ENCODE measurements at places on chromosomes 7 and 10.

DNA sequence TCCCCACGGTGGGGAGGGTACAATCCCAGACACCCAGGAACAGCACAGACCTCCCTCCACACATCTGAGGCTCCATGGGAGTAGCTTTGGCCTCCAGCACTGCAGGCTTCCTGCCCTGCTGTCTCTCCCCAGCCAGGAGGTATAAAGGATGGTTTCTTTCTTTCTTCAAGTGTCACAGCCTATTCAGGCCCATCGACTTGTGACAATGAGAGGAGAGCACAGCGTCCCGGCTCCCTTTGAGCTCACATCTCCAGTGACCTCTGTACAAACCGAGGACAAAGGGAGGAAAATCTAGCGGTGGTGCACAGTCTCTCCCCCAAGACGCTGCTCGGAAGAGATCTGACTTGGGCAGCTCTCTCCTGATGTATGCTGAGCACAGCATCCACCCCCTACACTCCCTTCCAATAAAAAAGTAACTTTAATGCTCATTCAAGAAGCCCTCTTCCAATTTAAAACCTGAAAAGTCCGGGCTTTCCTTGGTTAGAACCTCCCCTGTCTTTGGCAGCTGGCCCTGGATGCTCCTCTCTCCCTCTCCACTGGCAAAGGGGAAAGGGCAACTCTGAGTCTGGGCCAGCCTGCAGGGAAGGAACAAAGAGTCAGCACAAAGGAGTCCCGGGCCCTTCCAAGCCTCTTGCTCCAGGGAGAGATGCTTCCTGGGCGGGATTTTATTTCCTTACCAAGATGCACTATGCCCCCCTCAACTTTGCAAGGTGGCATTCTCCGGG lies 18.0 kb downstream of the CHST15 start:
- DNase-seq, result no peak

- DNase-seq, result no peak
Observed at GRCh38 chr7:50207251-50207564, 97.3 kb upstream of the IKZF1 start.

DNA sequence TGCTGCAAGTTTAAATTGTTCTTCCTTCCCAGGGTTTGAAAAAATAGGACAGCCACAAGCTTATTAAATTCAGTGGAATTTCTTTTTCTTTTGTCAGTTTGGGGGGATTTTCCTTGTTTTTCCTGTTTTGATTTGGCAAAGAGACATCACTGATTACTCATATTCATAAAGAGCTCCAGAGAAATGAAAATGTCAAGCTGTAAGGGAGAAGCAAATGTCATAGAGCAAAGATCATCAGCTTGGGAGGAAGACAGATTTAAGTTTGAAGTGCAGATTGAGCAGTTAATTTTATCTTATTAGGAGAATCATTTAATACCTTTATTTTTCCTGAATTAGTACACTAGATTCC lies 255.8 kb upstream of the PHYHIPL start:
- DNase-seq, result no peak

- DNase-seq, result no peak
Observed at GRCh38 chr7:156659961-156660360, 19.4 kb downstream of the RNF32 start.

- DNase-seq, result no peak
Observed at GRCh38 chr7:89927762-89928161, 226.5 kb upstream of the STEAP1 start.

DNA sequence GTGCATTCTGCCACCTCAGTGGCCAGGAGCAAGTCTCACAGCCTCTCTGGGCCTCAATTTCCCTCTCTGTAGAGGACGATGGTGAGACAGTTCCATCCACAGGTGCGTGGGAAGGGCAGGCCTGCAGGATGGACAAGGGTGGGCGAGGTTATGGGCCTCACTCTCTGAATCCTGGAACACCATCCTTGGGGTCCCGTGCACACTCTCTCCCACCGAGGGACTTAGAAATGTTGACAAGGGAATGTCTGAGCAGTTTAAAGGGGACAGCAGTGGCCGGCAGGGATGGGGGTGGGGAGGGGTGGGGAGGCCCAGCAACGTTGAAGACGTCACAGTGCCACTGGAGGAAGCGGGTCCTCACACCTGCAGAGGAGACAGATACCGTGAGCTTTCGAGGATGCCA lies 111.5 kb downstream of the FOXL3 start:
- DNase-seq, result no peak

DNA sequence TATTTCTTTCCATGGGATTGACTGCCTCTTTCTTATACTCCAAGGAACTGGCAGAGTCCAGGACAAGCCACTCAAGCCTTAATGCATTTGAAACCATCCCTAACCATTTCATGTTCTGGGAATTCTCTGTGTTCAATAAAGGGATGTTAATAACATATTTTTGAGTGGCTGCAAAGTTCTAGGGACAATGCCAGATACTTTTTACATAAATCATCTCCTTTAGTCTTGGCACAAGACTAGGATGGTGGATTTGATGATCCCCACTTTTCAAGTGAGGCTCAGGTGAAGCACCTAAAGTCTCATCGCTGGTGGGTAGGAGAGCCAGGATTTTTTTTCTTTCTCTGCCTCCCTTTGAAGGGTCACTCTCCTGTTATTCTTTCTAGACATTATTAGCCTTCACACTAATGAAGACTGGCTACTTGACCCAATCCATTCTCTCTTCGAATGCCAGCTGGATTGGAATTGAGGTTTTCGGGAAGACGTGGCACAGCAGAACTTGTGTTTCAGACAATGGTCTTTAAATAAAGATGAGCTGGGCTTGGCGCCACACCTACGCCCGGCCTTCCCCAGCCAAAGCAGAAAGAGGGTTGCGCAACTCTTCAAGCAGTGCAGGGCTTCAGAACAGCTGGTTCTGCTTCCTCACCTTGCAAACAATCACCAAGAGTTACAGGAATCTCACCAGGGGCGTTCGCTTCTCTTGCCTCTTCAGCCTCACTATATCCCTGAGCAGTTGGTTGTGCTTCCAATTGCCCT lies 73.8 kb upstream of the BMPER start:
- DNase-seq, result no peak

DNA sequence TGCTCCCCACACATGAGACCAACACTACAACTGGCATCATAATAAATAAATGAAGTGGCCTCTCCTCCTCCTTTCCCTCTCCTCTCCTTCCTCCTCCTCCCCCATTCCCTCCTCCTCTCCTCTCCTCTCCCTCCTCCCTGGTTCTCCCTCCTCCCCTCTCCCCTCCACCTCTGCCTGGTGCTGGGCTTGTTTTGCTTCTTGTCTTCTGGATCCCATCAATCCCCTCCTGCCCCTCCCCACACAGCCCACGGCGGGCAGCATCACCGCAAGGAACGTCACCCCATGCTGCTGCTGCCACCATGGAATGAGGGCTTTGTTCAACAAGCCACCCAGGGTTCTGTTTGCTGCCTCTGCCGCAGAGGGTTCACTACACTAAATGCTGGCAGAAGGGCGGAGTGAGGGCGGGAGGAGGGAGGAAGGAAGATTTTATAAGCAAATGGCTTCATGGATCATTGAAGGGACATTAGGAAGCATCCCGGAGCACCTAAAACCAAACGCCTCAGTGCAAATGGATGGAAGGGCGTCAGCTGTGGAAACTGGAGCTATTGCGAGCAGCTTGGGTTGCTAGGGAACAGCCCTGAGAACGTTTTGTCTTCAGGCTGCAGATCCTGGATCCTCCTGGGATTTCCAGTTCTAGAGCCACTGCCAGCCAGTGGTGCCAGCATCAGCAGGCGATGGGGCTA lies 379.7 kb upstream of the ZMIZ1 start:
- no peak for DNase-seq

DNA sequence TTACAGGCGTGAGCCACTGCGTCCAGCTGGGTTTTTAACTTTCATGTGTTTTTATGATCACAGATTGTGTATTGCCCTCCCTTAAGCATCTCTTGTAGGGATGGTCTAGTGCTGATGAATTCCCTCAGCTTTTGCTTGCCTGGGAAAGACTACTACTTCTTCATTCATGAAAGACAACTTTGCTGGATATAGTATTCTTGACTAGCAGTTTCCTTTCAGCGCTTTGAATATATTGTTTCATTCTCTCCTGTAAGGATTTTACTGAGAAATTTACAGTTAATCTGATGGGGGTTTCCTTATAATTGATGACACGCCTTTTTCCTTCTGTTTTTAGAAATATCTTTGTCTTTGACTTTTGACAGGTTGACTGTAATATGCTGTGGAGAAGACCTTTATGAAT lies 33.2 kb downstream of the STK31 start:
- DNase-seq, result no peak

DNA sequence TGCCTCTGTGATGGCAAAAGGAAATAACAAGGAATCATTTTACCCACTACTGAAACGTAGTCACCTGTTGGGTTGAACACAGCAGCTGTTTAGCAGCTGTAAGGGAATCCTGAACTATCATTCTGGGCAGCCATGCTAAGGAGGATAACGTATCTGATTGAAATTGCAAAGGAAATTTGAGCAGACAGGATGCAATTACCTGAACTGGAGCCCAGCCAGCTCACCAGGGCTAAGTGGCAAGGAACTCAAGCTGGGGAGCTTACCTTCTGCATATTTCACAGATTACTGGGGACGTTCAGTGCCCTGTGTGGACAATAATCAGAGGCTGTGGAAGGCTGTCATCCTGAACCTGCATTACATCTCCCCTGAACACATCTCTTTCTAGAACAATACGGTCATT lies 650.5 kb downstream of the SORCS3 start:
- no peak for DNase-seq

DNA sequence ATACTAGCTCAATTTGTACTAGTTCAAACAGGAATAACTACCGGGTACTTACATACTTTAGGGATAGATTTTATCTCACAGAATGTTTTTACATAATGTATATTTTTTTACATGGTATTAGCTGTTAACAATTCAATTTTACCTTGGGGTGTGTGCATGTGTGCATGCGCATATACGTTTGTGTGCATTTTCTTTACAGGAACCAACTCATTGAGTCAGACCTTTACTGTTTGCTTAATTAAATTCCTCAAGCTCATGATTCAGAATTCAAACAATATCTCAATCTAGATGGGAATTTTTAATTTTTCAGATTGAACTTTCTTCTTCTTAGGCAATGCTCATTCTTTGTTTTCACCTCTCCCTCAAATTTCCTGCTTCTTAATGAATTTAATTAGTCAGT lies 24.7 kb upstream of the WASL start:
- no peak for DNase-seq

DNA sequence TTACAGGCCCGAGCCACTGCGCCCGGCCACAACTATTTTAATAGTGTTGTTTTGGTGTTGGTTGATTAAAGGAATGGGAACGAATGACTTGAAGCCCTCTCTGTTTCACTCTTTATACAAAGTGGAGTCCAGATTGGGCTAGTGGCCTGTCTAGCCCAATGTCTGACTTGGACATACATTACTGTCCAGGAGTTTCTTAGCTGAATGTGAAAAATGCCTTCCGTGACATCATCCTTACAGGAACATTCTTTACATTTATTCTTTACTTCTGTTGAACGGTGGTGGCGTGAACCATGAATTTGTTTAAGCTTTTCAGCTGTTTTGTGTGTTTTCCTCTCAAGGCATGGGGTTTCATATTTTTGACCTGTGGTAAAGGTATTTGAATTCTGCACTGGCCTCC lies 67.9 kb downstream of the DAGLB start:
- DNase-seq, result no peak

GRCh38 chr10:33523236-33523792 lies 188.8 kb upstream of the NRP1 start:
- DNase-seq, result no peak

All from AG09309 (cell line).